ENCODE measurements at places on chromosomes 7 and 10.

- no peak for DNase-seq
These were observed 20.7 kb downstream of the CREB3L2 start for GRCh38 chr7:137981175-137981574.

- peak; percentile 22 for DNase-seq
These were observed 48.5 kb downstream of the RASGEF1A start for GRCh38 chr10:43218206-43218950.

GRCh38 chr7:128915271-128915819, 4.8 kb upstream of the KCP start:
- DNase-seq, result no peak

GRCh38 chr10:25026463-25026862, 10.1 kb downstream of the THNSL1 start:
- no peak for DNase-seq

DNA sequence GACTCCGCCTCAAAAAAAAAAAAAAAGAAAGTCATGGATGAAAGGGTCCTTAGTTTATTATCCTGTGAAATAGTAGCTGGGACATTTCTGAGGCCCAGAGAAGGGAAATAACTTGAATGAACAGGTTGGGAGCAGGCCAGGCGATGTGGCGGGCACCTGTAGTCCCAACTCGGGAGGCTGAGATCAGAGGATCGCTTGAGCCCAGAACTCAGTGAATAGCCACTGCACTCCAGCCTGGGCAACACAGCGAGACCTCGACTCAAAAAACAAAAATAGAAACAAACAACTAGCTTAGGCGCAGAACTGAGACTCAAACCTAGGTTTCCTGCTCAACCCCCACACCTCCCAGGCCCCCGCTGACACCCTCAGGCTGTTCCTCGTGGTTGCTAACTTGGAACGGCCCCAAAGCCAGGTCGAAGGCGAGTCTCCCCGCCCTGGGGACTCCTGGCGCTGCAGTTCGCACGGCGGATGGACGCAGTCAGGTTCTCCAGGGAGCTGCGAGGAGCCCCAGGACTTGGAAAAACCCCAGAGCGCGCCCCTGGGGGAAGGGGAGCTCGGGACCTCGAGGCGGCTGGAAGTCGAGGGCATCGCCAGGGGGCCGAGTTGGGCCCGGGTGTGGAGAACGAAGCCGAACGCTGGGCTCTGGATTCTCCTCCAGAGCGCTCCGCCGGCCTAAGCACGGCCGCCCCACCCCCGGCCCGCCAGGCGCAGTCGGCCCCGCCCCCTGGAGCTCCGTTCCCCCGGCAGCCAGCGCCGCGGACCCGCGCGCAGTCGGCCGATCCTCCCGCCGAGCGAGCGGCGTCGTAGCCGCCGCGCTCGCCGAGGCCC, at the start of gene STOX1:
STOX1 (plus strand) TSS at position 768 of the 828 bp plus-strand sequence. CDS start 93 bp downstream, outside the sequence.
- DNase-seq, result peak; percentile 82

DNA sequence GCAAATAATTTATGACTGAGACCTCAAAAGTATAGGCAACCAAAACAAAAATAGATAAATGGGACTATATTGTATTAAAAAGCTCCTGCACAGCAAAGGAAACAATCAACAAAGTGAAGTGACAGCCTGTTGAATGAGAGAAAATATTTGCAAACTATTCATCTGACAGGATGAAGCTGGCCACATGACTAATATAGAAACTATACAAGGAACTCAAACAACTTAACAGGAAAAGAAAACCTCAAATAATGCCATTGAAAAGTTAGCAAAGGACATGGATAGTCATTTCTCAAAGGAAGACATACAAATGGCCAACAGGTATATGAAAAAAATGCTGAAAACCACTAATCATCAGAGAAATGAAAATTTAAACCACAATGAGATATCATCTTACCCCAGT, 245.1 kb downstream of the STK31 start:
- no peak for DNase-seq

Data from left hindlimb (tissue), 1 donor.